ENCODE measurements at places on chromosomes 3 and 15.

GRCh38 chr15:74497584-74497983, 36.6 kb upstream of the UBL7 start:
- no peak for DNase-seq

GRCh38 chr3:51224283-51224682, 160.8 kb upstream of the MANF start:
- DNase-seq = no peak

DNA sequence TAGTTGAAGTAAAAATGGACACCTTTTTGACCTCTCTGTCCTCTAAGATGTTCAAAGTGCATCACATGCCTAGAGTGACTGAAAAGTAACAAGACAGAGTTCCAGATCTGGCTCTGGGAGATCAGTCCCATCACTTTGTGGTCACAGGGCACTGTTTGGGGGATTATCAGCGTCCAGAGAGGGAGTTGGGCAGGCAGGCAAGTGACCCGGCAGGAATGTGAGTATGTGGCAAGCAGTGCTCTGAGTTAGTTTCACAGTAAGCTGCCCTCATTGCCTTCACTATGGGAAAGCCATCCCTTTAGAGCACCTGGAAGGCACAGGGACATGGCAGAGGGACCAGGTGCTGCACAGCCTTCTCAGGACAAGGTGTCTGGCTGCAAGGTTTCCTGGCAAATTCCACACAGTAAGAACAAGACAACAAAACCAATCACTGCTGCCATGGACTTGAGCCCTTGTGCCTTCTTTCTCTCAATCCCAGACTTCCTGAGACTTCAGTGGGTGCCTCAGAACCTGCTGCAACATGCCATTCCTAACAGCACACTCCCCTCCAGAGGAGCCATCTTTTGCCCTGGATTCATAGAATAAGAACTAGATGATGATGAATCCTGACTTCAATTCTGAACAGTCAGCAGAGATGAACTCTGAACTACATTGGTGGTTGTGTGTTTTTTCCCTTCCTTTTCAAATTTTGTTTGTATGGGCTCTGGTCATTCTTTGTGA, 55.2 kb downstream of the TIPARP start:
- DNase-seq = no peak

GRCh38 chr15:67091980-67092677, 26.7 kb downstream of the SMAD3 start:
- no peak for DNase-seq

- no peak for DNase-seq
Observed at GRCh38 chr3:134307425-134307824, 56.8 kb upstream of the RYK start.

- no peak for DNase-seq
Observed at GRCh38 chr3:151476344-151477018, 15.6 kb upstream of the IGSF10 start.

GRCh38 chr15:58932710-58933280, 684 bp downstream of the SLTM start:
- no peak for DNase-seq

GRCh38 chr3:16303037-16303575, 38.1 kb downstream of the OXNAD1 start:
- DNase-seq = no peak

DNA sequence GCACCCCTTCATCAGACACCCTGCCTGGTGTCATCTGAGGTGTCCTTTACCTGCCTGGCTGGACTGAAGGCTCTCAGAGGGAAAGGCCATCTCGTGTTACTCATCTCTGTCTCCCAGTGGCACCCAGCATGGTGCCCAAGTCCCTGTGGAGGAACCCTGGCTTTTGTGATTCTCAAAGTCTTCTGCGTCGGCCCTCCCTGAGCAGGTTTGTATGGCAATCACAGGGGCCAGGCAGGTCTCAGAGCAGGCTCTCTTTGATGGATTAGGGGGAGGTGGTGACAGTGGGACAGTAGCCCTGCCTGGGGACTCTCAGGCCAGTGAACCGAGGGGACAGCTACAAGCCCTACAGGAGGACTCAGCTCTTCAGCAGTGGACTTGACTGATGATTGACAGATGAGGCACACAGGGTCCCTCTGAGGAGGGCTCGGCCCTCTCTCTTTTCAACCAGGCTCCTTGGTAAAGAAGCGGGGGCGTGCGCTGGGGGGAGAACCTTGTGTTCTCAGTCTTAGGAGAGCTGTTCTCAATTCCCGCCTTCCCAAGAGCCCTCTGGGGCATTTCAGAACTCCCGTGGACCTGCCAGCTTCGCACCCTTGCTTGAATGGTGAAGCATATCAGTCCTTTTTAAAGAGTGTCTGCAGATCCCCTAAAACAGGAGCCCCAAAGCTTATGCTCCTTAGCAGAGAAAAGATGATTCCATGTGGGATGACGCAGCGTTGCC, 108.3 kb downstream of the VGLL4 start:
- DNase-seq = no peak

DNA sequence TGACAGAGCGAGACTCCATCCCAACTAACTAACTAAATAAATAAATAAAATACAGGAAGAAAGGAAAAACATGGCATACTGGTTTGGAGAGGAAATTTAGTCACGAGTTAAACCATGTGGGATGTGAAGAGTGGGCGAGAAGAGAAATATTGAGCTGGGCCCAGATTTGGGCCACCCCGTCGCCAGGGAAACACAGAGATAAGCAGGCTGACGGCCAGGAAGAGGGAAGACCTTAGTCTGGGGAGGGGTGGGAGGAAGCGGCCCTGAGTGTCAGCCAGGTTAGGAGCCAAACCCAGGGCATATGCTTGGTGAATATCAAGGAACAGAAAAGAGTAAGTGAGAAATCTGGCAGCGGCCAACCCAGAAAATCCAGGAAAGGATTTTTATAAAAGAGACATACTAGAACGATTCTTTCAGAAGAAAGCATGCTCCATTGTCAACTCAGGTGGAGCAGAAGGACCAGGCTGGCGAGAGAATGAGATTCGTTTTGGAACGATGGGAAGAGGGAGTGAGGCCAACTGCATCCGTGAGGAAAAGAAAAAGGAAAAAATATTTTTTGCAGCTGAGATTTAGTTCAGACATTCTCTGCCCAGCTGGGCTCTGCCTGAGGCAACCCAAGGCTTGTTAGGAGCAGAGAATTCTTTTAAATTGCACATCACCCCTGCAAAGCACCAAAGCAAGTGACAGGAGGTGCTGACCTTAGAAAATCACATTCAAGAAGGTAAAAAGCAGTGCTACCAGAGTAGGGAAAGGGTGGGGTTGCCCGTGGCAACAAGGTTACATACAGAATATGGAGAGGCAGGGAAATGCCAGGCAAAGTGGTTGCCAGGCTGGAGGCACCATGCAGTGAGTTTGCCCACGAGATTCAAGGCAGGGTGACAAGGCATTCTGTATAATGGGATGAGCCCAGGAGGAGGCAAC, 59.3 kb upstream of the RAD18 start:
- no peak for DNase-seq

DNA sequence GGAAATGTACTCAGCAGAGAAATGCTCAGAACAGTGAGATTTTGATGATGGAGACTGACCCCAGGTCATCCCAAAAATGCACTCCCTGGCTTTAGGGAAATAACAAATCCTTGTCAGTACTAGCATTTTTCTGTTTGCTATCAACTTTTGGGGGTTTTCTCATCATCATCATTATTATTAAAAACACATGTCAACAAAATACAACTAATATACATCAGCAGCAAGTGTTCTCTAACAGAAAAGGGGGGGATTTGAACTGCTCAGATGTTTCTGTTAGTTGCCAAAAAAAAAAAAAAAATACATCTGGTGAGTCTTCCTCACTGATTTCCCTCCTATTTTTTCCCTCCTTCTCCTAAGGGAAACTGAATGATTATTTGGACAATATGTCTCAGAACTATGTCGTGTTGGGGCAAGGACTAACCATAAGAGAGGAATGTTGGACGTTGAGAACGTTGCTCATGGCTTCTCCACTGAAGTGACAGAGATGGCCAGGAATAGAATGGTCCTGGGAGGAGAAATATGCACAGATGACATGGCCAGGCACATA, 230.0 kb upstream of the MCTP2 start:
- no peak for DNase-seq

DNA sequence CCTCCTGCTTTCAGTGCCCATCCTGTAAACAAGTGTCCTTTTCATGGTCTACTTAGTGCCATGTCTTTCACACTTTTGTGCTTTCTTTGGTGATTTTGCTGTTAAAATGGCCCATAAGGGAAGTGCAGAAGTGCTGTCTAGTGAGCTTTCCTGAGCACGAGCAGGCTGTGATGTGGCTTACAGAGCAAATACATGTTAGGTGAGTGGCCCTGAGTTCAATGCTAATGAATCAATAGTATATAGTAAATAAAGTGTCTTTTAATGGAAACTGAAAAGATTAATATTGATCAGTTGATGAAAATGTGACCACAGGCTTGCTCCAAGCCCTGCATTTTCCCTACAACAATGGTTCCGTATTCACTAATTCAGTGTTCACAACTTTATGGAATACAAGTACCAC, 5.7 kb downstream of the SH3BP5 start:
- no peak for DNase-seq

- no peak for DNase-seq
Observed at GRCh38 chr3:195537995-195538394, 5.1 kb downstream of the PPP1R2 start.

DNA sequence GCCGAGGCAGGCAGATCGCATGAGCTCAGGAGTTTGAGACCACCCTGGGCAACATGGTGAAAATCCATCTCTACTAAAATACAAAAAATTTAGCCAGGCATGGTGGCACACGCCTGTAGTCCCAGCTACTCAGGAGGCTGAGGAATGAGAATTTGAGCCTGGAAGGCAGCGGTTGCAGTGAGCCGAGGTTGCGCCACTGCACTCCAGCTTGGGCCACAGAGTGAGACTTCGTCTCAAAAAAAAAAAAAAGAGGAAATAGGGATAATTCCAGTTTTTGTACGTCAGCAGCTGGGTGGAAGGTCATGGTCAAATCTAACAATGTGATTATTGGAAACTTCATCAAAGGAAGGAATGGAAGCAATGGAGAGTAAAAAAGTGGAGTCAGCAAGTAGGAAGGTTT, 3.1 kb downstream of the CMC1 start:
- no peak for DNase-seq

DNA sequence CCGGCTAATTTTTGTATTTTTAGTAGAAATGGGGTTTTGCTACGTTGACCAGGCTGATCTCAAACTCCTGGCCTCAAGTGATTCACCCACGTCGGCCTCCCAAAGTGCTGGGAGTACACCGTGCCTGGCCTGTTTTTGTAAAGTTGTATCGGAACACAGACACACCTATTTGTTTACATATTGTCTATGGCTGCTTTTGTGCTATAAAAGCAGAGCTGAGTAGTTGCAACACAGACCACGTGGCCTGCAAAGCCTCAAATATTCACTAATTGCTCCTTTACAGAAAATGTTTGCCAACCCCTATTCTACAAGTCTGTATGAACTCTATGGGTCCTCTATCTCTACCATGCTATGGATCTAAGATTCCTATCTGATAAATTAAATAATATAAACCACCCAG, 175.5 kb downstream of the CADPS start:
- DNase-seq = no peak

DNA sequence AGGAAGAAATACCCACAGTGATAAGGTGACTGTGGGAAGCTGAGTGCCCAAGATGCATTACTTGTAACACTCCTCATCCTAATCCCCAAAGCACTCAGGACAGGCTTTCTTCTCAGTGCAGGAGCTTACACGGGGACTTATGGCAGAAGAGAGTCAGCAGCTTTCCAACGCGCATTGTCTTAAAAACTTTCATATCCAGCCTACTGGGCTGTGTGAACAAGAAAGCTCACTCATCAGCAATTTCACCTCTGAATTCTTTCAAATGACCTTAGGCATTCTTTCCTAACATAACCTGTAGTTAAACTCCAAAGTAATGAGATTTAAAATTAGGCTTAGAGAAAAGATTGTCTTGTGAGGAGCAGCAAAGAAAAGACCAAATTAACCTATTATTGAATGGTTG, 132.3 kb downstream of the KCNAB1 start:
- DNase-seq = no peak

GRCh38 chr15:57427367-57427821, 51.1 kb downstream of the CGNL1 start:
- DNase-seq = no peak

GRCh38 chr3:119796785-119797184, 14.9 kb downstream of the NR1I2 start:
- no peak for DNase-seq

DNA sequence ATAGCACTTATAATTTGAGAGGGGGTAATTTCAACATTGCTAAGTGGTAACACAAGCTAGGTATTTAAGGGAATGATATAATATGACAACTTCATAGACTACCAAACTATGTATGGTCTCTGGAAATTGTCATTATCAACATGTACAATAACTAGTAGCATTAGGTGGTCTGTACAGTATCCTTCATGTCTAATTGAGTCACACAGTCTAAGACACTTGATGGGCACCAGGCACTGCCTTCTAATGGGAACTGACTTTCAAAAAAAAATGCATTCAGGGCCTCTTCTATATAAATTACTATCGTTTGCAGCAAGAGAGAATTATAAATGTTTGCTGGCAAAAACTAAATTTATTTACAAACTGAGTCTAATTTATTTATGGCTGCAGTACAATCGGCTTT, 271.8 kb downstream of the MECOM start:
- DNase-seq = no peak

GRCh38 chr3:197407053-197407452, 108.6 kb upstream of the DLG1 start:
- DNase-seq = no peak

GRCh38 chr15:41610048-41610447, 50.2 kb upstream of the MGA start:
- no peak for DNase-seq

GRCh38 chr3:128067489-128067888, 15.3 kb downstream of the SEC61A1 start:
- DNase-seq = no peak

DNA sequence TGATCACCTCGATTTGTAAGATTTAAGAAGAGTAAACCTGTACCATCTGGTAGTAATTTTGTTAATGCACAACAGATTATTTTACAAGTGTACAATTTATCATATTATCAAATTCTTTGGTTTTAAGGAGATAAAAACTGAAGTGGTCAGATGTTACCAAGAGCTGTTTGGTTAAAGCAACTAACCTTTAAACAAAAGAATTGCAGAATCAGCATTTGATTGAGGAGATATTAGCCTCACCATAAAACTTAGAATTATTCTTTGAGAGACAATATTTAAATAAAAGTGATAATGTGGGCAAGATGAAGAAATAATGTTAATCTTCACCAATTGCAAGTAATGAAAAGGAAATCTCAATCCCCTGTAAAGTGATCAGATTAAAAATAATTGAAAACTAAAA, 1034.9 kb downstream of the ROBO1 start:
- DNase-seq = no peak

DNA sequence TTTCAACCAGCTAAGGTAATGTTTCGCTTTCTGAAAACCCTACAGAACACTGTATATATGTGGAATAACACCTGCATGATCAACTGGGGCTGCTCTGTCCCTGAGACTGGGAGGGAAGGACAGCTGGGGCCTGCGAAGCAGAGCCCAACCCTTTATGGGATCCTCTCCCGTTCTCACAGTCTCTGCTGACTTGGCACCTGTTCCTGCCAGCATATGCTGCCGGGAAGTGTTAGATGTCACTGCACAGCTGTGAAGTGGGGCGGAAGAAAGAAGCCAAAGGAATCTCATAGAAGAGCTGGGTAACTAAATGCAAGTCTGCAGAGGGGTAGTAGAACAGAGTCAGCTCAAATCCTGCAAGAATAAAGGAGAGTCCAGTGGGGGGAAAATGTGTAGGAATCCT, 29.6 kb downstream of the LRRC3B start:
- DNase-seq = no peak
